ENCODE measurements at places on chromosomes 2 and 18. TPM values are rescaled to one million over a fixed set of nuclear protein-coding genes. Genes with fewer than 3 reads are reported as not detected.

REG1B gene
- total RNA-seq: not detected

ACMSD gene
- not detected for total RNA-seq

SLC30A3 gene
- total RNA-seq: 0.03 TPM

ID2 gene
- total RNA-seq: 97.4 TPM

ASPRV1 gene
- total RNA-seq: 0.46 TPM

VWA3B gene
- not detected for total RNA-seq
